Activated T-helper 9 cell treated with anti-CD3 and anti-CD28 coated beads, Interleukin-2, amount 50 U/mL, for 16 hours (primary cell): ENCODE measurements at places on chromosomes 3 and 15.

GRCh38 chr3:61061092-61061723 is 190.0 kb downstream of the FHIT start:
- DNase-seq, result no peak

GRCh38 chr15:44516436-44516835 is 20.5 kb upstream of the EIF3J start:
- no peak for DNase-seq

DNA sequence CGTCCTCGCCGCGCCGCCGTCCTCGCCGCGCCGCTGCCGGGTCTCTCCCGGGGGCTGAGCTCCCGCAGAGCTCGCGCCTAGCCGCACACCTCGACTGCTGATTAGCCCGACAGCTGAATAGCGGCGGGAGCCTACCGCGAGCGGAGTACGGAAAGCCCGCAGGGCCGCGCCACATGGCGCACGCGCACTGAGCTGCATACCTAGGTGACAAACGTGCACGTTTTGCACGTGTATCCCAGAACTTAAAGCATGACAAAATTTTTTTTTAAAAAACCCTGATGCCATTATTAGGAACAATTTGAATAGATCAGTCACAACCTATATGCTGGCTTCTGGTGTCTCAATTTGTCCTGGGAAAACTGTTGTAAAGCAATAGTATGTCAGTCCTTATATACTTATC is at the start of gene GOLGA8A:
GOLGA8A (minus strand) TSS at position 122 of the 400 bp plus-strand sequence. CDS start 48,117 bp downstream, outside the sequence.
- DNase-seq, result peak; percentile 79

DNA sequence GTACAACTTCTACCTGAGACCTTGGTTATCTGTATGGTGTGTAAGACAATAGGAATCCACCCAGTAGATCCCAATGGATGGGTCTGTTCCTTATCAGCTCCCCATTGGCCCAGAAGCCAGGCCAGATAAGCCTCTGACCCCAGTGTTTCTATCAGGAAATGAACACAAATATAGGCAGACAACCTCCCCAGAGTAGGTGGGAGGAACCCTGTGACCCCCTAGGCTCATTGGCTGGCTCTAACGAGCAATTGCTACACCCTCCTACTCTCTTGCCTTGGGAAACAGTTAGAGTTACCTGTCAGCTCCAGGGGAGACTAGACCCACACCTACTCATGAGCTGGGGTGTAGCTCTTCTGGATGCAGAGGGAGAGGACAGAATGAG is 299.9 kb downstream of the UACA start:
- no peak for DNase-seq

DNA sequence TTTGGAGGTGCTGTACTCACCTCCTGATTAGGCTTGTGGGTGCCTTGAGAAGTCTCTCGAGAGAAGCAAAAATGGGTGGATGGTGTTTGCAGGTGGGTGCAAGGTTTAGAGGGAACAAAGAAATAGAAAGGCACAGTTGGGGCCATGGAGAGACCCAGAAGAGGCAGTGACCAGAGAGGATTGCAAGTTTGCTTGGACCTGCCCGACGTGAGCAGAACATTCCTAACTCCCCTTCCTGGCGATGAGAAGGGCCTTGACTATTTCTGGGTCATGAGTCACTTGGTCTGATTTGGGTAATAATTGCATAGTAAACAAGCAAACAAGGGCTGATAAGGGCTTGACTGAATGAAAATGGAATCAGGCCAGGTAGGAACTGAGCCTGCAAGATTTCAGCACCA is 7.0 kb upstream of the CTSH start:
- no peak for DNase-seq

- DNase-seq, result no peak
Observed at GRCh38 chr3:53354945-53355498, 7.7 kb upstream of the DCP1A start.
